ENCODE measurements at places on chromosomes 7 and 10.
A peak's percentile ranks its signal among the peaks of the same experiment; 100 is the strongest.

DNA sequence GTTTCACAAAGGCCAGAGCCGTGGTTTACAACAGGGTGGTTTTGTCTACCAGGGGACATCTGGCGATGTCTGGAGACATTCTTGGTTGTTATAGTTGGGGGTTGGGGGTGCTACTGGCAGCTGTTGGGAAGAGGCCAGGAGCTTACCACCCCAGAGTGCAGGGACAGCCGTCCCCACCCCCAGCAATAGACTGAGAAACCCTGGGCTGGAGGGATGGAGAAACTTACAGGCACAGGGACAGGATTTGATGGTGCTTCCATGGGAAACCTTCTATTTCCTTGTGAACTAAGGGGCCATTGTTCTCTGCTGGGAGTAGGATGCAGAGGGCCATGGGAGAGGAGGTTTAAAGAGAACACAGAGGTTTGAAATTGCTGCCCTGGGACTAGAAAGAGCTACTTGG, 10.9 kb downstream of the ADCK2 start:
- no peak for DNase-seq

DNA sequence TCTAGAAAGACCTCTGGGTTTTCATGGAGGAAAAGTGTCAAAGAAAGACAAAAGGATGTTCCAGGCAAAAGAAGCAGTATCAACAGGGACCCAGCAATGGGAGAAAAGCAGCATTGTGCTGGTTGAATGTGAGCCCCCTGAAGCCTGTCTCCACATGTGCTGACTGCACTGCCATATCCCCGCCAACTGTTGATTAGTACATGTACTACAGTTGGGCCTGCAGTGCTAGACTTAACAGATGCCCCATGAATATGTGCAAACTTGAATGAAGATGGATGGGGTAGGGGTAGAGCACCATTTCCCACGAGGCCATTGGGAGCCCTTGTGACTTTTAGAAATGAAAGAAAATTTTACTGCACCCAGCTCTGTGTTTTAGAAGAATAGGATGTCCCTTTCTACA, 15.6 kb upstream of the WDR11 start:
- no peak for DNase-seq

DNA sequence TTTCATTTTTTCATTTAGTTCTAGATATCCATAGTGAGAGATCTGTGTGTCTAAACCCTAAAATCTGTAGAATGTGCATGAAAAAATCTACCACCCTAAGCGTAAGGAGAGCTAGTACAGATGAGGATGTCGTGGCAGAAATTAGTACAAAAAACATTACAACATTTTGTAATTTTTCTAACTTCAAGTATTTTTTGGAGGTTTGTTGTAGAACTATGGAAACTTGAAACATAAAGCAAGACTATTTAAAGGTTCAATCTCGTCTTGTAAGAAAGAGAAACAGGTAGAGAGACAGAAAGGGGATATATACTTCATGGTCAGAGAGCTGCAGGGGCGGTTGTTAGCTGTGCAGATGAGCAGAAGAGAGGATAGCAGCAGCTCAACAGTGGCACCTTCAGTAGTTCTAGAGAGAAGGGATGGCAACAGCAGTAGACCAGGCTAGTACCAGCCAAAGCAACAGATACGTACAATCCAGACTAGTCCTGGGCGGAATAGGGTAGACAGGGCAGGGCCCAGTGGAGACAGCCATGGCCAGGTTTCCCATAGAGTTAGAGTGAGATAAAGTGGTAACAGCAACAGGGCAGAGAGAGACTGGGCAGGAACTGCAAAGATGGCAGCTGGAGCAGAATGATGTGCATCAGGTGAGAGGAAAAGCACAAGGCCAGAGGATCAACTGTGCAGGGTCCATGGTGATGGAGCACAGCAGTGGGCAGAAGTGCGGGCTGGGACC, 145.2 kb downstream of the FRMD4A start:
- peak; percentile 97 for DNase-seq

DNA sequence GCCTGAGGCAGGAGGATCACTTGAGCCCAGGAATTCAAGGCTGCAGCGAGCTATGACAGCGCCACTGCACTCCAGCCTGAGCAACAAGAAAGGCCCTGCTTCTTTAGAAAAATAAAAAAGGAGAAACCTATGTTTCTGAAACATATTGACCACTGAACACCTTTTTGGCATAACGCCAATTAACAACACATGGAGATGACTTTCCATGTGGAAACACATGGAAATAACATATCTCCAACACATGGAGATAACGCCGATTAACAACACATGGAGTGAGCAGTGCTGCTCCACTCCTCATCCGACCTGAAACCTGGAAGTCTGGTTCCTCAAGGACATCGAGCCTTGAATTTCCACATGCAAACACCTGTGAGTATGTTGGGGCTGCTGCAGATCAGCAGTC, 126.9 kb downstream of the KCNMA1 start:
- no peak for DNase-seq

GRCh38 chr10:132418527-132419416, 21.8 kb downstream of the PWWP2B start:
- no peak for DNase-seq

DNA sequence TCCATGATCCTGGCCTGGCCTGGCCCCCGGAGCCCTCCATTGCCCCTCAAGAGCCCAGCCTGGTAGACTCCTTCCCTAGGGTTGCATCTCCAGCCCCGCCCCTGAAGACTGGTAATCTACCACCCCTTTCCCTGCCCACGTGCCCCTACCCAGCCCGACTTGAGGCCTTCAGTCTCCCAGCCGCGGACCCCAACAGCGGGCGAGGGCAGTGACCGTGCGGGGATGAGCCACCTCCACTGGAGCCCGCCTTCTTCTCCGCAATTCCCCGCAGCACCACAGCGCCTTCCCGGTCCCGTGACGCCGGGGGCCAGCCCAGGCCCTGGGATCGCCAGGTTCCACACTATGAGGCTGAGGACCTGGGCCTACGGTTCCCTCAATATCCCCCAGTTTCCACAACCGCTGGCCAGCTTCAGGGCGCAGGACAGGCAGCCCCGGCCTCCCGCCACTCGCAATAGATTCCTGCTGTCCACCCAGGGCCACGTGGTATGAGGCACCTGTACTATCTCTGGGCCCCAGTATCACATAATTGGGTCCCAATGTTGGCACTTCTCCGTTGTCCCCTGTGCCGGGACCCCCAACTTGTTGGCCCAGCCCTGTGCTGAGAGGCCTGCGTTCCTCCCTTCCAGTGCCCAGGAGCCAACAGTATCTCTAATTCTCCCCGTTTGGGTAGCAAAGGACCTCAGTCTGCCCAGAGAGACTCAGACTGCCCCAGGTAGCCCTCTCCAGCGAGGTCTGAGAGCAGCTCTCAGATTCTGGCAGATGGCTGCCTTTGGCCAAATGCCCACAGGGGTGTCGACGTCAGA, 1.1 kb upstream of the GPRIN2 start:
- no peak for DNase-seq

DNA sequence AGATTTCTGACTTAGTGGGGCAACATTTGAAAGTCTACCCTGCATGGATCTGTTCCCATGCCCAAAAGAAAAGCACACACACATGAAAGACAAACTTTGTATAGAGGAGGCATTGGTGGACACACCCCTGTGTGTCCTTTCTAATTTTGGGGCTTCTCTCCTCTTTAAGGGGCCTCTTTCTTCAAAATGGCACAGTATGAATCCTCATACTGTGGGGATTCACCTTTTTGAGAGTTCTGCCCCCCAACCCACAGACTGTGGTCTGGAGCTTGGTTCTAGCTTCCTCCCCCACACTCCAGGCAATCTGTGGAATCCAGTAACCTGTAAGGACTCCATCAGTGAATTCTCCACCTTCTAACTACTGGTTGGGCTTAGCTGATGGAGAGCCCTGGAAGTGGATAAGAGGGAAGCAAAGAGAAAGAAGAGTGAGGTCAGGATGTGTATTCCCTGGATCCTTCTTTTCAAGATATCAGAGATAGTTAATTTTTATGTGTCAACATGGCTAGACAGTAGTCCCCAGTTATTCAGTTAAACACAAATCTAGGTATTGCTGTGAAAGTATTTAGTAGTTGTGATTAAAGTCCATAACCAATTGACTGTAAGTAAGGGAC, 32.4 kb upstream of the CDK6 start:
- DNase-seq = no peak

GRCh38 chr7:24870766-24871165, 109.2 kb downstream of the OSBPL3 start:
- DNase-seq = no peak

DNA sequence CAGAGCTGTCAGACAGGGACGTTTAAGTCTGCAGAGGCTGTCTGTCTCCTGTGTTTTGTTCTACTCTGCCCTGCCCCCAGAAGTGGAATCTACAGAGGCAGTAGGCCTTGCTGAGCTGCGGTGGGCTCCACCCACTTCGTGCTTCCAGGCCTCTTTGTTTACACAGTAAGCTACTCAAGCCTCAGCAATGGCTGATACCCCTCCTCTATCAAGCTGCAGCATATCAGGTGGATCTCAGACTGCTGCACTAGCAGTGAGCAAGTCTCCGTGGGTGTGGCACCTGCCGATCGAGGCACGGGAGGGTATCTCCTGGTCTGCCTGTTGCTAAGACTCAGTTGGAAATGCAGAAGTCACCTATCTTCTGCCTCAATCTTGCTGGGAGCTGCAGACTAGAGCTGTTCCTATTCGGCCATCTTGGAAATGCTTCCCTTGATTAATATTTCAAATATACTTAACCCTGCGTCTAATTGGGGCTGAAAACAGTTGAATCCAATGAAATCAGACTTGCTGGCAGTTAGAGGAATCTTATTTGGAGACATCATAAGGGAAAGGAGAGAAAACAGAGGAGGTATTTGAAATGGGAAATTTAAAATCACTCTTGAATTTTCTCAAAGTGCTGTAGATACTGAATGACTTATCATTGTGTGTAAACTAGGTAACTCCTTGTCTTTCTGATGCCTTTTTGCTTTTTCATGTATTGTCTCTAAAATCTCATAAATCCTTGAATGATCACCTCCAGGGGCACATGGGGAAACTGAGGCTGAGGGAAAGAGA, 13.8 kb upstream of the CYP3A5 start:
- no peak for DNase-seq

DNA sequence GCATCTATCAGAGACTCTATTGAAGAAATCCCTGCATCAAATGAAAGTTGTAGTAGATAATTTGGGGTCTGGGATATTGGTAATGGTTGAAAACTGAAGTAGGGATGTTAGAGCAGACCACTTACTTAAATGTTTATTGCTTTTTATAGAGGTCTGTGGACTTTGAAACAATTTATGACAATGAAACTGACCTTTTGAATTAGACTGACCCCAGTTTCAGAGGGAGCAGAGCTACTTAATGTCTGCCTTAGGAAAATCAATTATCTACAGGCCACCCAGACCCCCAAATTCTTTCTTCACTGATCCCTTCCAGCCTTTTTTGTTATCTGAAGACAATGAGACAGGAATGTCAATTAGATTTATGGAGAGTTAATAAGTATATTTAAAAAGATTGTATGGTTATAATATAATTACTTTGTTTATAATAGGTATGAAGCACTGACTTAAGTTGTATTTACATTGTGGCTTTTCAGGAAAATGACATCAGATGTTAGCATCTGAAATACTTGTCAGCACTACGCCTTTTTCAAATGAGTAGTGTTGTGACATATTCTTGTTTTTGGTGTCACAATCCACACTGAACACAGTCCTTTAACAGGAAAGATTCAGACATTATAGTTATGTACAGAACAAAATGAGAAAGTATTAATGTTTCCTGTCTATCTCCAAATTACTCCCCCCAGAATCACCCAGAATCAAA, 13.9 kb downstream of the MGAM2 start:
- DNase-seq = no peak

DNA sequence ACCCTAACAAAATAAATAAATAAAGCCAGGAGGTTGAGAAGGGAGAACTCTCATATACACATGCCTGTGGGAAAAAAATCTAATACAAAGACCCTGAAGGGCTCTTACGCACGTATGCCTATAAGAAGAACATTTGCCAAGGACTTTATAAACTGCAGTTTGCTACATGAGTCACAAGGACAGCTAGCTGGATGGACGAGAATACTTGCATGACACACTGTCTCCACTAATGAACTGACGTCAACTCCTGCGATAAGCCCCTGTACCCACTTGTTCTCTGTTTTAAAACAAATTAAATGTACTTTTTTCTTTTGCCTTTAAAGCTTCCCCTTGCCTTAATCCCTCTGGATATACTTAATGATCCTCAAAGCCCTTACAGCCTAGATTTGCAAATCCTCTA, 374.6 kb upstream of the GHITM start:
- no peak for DNase-seq

- DNase-seq = no peak
These were observed 224.2 kb downstream of the XPNPEP1 start for GRCh38 chr10:109698882-109699664.

DNA sequence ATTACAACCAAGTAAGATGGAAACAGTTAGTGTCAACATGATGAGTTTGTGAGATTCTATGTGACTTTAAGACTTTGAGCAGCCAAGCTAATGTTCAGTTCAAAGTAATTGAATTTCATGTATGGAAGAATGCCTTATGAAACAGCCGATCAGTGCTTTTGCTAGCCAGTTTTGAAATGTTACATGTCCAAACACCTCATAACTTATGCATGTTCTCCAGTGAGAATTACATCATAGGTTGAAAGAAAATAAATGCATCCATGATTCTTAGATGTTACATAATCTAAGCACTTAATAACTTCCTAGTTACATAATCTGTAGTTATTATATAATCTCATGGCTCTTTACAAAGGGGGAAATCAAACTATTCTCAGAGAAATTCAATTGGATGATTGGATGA, 211.3 kb downstream of the BICC1 start:
- DNase-seq = no peak

GRCh38 chr10:86017841-86018734, 348.5 kb downstream of the GRID1 start:
- peak; percentile 31 for DNase-seq

- DNase-seq = no peak
These were observed 113.8 kb upstream of the GLI3 start for GRCh38 chr7:42350801-42351200.

DNA sequence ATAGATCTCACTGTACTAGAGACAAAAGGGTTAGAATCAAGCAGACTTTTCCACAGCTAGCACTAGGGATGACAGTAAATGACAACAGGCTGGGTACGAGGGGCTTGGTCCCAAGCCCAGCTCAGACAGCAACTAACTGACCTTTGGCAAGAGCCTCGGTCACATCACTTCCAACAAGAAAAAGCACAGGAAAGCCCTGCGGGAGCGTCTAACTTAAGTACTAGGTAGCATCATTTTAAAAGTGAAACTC, 22.8 kb downstream of the CALML3 start:
- DNase-seq = no peak

DNA sequence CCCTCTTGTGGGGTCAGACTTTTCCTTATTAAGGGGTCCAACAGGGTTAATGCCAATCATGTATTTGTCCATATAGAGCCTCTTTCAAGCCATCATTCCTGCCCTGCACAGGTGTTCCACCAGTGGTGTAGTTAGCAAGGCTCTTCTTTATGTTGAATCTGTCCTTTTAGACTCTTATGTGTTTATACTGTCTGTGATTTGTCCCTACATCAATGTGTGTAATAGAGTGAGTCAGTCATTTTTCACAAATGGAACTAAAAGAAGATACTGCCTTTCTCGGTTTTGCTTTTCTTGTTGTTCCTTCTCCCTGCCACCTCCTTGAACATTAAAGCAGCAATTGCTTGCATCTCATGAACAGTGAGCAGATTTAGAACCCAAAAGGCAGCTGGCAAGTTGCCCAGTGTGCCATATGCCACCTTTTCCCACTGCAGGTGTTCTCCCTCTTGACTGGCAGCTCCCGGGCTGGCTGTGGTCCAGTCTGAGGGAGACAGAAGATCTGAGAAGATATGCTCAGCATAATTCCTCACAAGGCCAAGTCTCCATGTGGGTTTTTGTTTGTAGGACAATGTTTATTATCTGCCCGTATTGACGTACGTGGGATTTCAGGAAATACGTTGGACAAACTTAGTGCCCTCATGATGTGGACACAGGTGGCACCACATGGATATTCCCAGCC, 154.1 kb downstream of the LHFPL3 start:
- no peak for DNase-seq
